Neural crest cell (in vitro differentiated cells): ENCODE measurements at places on chromosomes 3 and 15. TPM values are rescaled to one million over a fixed set of nuclear protein-coding genes. Genes with fewer than 3 reads are reported as not detected.

The RETNLB gene
- total RNA-seq, result not detected in 2 replicates

The GRM2 gene
- total RNA-seq, result 6.6 and 8.3 TPM in 2 replicates

The ARIH1 gene
- 146 and 154 TPM in 2 replicates for total RNA-seq

The SCN11A gene
- 0.48 and 0.63 TPM in 2 replicates for total RNA-seq

DNA sequence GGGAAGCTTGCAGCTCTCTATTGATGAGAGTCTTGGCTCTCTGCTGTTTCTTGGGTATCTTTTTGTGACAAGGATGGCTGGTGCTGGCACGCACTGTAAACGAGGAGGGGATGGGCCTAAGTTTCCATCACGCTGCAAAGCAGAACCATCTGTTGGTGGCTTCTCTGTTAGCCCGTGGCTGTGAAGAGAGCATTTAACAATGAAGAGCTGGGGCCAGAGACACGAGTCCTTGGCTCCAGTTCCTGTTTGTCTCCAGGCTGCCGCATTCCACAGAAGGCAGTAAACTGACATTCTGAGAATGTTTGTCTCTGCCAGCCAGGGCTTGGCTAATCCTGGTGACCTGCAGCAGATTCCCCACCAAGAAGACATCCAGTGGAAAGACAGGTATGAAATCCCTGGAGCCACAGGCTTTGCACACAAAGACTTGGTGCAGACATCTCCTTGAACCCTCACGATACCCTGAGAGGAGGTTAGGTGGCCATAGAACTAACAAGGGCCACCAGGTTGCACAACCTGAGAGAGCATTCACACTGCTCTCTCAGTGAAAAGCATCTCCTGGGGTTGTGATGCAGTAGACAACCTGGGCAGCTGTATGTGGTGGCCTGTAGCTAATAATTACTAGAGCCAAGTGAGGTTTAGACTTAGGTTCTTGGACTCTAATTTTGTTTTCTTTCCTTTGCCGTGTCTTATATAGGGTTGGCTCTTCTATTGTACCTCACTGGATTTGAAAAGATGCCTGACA lies 130.9 kb downstream of the ASB7 start:
- no peak for DNase-seq

GRCh38 chr15:64305261-64305660 lies 50.7 kb downstream of the CSNK1G1 start:
- DNase-seq, result no peak

- no peak for DNase-seq
Measured at GRCh38 chr3:117471831-117472230, 762.3 kb downstream of the TUSC7 start.
